ENCODE measurements at places on chromosomes 7 and 10.
A peak's percentile ranks its signal among the peaks of the same experiment; 100 is the strongest.

DNA sequence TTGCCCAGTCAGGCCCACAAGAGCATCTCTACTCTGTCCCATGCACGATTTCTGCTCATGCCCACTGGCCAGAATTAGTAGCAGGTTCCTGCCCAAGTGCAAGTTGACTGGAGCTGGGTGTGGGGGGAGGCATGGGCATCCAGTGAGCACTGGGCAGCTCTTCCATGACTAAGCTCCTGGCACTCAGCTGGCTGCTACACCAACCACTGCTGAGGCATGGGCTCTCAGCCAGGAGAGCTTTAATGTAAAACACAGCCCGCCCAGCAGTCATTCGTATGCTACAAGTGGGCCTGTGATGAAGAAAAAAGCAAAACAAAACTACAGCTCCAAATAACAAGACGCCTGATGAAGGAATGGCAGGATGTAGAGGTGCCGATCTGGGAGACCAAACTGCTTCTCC lies 335.4 kb upstream of the PFKP start:
- no peak for DNase-seq

DNA sequence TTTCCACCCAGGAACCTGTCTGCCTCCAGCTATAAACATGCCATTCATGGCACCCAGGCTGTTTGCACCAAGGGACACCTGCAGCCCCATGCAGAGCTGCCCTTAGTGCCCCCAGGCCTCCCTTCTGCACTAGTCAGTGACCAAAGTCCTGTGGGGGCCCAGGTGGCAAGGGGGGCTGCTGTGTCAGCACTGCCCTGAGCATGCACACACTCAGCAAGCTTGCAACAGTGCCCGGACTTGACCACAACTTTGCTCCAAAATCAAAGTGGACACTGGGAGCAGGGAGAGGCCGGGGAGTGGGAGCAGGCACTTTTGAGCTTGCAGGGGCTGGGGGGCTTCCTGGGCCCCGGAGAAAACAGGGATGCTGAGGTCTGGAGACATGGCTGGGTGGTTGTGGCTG lies 192.9 kb upstream of the MBL2 start:
- no peak for DNase-seq

GRCh38 chr10:104288355-104288754 lies 19.4 kb downstream of the GSTO2 start:
- peak; percentile 49 for DNase-seq

- no peak for DNase-seq
Observed at GRCh38 chr10:129864601-129865126, 99.4 kb downstream of the EBF3 start.

- DNase-seq, result no peak
Observed at GRCh38 chr7:24880886-24881285, 99.1 kb downstream of the OSBPL3 start.
